ENCODE measurements at places on chromosomes 1 and 21. TPM values are rescaled to one million over a fixed set of nuclear protein-coding genes. Genes with fewer than 3 reads are reported as not detected.

Gene NR1I3
- total RNA-seq = not detected

Gene CR1
- total RNA-seq = not detected

Gene CCDC181
- total RNA-seq = 2.0 TPM

Gene SELENON
- total RNA-seq = 14.3 TPM

Gene CLCA1
- total RNA-seq = under 0.01 TPM
